ENCODE measurements at places on chromosomes 12 and 14.

DNA sequence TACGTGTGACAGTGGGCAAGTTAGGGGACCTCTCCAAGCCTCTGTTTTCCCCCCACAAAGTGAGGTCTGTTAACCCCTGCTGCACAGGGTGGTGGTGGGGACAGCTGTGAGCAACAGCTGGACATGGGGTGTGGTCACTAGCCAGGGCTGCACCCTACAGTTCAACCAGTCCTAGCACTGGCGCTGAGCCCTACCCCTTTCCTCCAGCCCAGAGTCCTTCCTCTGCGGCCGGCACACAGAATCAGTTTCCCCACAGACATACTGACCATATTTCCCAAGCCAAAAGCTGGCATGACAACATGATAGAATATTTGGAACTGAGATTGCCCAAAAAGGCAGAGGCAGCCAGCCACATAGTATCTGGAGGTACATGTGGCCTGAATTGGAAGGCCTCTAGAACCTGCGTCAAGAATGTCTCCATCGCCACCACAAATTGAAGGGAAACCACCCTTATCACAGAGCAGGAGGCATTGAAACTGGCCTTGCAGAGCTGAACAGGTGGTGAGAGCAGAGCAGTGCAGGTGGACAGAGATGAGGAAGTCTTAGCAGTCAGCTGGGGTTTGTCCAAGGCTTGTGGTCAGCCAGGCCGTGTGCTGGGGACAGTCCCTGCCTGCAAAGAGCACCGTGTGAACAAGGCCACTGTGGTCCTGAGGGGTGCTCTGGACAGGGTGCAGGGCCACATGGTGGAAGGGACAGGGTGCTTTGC lies 21.2 kb downstream of the DEGS2 start:
- no peak for DNase-seq

GRCh38 chr12:12641650-12642049 lies 30.0 kb downstream of the CREBL2 start:
- DNase-seq, result no peak

GRCh38 chr12:26401874-26402273 lies 206.5 kb downstream of the SSPN start:
- no peak for DNase-seq

DNA sequence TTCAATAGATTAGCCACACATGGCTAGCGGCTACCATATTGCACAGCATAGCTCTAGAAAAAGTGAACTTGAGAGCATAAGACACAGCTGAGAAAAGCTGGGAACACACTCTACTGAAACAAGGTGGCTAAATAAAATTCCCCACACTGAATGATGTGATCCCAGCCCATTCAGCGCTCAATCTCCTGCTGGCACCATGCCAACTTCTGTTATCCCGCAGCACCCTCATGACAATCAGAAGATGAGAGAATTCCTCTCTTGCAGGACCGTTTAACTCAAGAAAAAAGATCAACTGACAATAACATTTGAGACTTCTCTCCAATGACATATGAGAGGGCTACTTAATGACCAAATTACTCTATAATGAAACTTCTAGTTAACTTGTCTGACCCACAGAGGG lies 115.4 kb downstream of the ADAMTS20 start:
- no peak for DNase-seq

DNA sequence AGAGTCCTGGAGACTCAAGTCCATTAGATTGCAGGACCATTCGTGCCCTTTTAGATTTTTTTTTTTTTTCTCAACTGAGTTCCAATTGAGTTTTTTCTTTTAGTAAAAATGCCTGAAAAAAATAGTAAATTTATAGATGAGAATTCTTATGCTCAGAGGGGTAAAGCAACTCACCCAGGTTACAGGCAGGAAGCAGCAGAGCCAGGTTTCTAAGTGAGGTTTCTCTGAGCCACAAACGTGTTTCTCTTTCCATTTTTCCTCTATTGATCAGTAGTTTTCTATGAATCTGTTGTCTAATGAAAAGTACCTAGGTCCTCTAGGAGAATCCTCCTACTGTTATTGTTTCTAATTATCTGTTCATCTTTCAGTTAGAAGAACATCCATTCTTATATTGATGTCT lies 66.4 kb upstream of the C12orf71 start:
- DNase-seq, result no peak

DNA sequence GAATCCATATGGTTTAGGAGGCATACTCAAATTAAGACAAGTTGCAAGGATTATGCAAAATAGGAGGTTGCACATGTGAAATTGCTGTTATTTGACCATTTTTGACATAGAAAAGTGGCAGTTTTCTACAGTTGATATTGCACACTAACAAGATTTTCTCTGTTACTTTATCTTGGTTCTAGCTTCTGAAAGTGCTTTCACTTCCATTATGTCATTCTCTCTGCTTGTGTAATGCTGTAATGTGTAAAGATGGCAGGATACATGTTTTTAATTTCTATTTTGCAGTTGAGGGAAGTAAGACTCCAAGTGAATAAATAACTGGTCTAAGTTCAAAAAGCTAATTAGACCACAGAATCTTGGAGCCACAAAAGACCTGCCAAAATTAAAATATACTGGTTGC lies 60.6 kb downstream of the MYRFL start:
- DNase-seq, result no peak

- no peak for DNase-seq
Measured at GRCh38 chr14:50524060-50524459, 8.3 kb downstream of the MAP4K5 start.

- no peak for DNase-seq
Measured at GRCh38 chr12:68342966-68343365, 10.8 kb upstream of the MDM1 start.

DNA sequence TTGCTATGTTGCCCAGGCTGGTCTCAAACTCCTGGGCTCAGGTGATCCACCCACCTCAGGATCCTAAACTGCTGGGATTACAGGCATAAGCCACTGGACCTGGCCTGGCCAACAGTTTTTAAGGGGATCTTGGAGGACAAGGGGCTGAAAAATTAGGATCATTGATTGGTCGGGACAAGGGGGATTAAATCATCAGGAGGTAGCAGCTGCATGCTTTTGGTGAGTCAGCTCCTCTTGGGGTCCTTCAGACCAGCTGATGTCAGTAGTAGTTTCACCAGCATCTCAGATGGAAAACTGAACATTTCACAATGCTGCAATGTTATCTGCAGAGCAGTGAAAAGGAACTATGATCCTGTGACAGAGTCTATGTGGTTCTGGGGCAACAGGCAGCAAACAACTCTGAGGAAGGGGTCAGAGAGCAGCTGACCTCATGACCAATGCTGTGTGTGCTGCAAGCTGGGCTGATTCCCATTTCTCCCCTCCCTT lies 6.3 kb downstream of the LRRC74A start:
- DNase-seq, result no peak

DNA sequence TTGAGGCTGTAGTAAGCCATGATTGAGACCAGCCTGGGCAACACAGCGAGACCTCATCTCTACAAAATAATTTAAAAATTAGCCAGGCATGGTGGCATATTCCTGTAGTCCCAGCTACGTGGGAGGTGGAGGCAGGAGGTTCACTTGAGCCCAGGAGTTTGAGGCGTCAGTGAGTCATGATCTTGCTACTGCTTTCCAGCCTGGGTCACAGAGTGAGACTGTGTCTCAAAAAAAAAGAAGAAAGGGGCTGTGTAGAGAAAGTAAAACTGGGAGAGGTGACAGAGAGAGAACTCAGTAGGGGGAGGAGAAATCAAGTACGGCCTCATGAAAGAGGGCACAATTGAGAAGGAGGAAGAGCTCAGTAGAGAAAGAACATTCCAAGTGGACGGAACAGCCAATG lies 12.4 kb downstream of the TECPR2 start:
- DNase-seq, result no peak

GRCh38 chr14:103100281-103101121 lies 6.0 kb downstream of the EXOC3L4 start:
- DNase-seq, result no peak

- DNase-seq, result peak; percentile 39
Measured at GRCh38 chr12:8038659-8039114, 6.2 kb downstream of the FOXJ2 start.

DNA sequence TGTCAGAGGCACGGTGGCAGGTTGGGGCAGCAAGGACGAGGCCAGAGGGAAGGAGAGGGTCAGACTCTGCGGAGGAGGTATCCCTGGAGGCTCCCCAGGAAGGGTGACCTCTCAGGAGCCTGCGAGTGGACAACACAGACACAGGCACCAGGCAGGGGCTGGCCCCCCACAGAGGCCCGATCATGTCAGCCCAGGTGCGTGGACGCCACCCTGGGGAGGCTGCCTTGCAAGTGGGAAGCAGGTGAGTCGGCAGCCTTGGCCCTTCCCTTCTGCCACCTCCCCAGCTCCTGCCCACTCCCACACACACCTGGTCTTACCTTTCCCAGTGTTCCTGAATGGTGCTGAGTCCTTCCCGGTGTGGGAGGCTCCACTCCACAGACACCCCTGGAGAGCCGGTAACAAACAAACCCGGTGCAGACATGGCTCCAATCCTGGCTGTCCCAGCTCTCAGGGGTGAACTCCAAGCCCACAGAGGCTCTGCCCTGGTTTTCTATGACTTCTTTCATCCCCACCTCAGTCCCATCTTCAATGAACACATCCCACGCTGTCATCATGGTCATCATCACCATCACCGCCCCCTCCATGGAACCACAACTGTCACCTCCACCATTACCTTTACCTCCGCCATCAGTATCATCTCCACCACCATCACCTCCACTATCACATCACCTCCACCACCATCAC lies 5.2 kb downstream of the ZBTB42 start:
- DNase-seq, result no peak

GRCh38 chr12:132071040-132071810 lies 72.9 kb downstream of the DDX51 start:
- no peak for DNase-seq

DNA sequence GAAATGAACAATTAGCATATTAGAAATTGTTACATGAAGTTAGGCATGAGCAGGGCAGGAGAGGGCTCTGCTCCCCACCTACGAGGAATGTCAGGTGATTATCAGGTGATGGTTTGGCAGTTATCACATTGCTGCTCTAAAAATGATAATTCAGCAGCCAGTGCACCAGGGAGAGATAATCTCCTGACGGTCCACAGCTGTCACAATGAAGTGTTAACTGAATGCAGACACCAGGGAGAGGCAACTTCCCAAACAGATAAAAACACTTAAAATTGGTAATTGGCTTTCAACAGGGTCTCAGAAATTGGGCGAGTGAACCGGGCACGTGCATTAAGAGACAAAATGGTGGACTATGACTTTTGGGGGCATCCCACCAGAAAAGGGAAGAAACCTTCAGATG lies 176.0 kb downstream of the GRIP1 start:
- no peak for DNase-seq

DNA sequence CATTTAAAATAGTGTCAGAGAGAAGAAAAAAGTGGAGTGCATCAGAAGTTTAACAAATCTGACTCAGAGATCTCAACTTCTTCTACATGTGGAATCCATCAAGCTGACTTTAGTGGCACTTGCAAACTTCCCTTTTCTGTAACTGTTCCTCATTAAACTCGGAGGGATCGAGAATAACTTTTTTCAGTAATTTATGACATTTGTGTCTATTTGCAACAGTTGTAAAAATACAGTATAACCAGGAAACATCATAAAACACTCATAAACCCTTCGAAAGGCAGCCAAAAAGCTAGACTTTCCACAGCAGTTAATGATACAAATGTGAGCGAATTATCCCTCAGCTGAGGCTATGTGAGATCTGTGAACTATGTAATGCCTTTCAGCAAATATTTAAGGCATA lies 1936.8 kb upstream of the SEL1L start:
- DNase-seq, result no peak

DNA sequence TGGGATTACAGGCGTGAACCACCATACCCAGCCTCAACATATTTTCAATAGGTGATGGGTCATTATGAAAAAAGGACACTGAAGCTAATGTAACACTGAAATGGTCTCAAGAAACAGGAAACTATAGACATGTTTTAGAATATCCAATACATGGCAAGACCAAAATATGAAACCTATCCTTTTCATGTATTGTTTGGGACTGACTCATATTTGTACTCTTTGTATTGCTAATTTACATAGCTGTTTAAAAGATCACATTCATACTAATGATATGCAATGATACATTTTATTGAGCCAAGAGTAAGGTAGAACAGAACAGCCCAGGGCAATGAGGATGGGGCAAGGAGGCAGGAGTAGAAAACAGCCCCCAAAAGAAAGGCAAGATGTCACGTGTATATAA lies 32.6 kb downstream of the RESF1 start:
- DNase-seq, result no peak

GRCh38 chr12:129607756-129608155 lies 296.1 kb downstream of the TMEM132D start:
- no peak for DNase-seq

DNA sequence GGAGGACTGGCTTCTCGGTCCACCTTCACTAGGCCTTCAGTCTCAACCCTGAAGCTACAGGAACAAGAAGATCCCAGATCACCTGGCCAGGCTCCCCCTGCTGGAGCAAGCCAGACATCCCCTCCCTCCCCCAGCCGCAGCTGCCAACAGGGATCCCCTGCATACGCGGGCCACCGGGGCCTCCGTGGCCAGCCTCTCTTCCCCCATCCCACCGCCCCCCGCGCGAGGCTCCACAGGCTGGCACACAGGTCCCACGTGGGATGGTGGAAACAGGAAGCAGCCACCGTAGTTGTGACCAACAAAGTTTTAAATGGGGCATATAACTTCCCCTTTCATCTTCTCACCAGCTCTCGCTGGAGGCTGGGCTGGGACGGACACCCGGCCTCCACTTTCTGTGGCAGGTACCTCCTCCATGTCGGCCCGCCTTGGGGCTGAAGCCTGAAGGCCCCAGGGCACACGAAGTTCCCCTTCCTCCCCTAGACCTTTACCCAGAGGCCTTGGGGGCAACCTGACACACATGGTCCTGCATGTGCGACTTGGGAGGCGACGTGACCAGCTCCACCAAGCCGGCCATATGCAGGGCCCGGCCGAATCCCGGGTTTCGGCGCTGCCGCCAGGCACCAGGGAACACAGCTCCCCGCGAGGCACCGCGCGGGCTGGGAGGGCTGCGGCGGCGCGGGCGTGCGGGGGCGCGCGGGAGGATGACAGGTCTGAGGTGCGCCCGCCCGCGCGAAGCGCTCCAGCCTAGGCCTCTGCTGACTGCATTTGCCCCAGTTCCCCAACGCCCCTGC lies 44.4 kb upstream of the PNMA1 start:
- DNase-seq, result peak; percentile 81
